ENCODE measurements at places on chromosomes 1 and 21.

- no peak for DNase-seq
These were observed 507.2 kb downstream of the LTN1 start for GRCh38 chr21:28485301-28486022.

- no peak for DNase-seq
These were observed 7.4 kb downstream of the AZIN2 start for GRCh38 chr1:33088119-33088906.

DNA sequence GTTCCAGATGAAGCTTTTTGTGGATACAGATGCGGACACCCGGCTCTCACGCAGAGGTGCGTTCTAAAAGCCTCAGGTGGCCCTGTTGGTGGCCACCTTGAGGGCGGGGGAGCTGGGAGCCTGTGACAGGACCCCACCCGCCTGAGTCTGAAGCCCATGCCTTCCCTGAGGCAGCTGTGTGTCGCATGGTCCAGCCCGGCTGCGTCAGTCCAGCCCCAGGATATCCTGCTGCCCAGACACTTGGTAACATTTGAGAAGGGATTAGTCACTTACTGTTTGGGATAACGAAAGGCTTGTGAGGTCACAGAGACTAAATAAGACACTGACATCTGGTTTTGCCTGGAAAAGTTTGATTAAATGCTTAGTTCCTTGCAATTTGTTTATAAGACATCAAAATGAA lies 68.9 kb downstream of the UCK2 start:
- no peak for DNase-seq

GRCh38 chr21:33196941-33197374 lies 32.8 kb upstream of the IFNAR2 start:
- peak; percentile 30 for DNase-seq

DNA sequence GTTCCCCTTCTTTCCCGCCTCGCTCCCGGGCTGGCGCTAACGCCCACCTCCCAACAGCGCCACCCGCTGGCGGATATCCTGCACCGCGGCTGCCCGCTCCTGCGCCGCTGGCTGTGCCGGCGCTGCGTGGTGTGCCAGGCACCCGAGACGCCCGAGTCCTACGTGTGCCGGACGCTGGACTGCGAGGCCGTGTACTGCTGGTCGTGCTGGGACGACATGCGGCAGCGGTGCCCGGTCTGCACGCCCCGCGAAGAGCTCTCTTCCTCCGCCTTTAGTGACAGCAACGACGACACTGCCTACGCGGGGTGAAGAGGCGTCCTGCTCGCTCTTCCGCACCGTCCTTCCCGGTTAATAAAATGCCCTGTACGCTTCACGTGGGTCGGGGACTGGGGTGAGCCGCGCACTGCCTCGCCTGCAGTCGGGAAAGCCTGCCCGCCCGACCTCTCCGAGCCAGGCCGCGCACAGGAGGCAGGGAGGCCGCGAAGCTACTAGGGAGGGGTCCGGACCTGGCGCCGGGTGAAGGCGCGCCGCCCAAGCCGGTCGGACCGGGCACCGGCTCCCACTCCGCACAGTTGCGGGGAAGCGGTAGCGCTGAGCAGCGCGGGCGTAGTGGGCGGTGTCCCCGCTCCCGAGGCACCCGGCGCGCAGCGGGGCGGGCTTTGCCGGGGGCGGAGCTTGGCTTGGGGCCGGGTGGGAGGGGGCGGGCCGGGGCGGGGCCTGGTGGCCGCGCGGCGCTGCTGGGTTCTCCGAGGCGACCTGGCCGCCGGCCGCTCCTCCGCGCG lies at the start of gene ADAM15:
TSS of gene ADAM15 (plus strand) at position 757 of the 782 bp plus-strand sequence. CDS start 71 bp downstream, outside the sequence.
- DNase-seq = peak; percentile 68

DNA sequence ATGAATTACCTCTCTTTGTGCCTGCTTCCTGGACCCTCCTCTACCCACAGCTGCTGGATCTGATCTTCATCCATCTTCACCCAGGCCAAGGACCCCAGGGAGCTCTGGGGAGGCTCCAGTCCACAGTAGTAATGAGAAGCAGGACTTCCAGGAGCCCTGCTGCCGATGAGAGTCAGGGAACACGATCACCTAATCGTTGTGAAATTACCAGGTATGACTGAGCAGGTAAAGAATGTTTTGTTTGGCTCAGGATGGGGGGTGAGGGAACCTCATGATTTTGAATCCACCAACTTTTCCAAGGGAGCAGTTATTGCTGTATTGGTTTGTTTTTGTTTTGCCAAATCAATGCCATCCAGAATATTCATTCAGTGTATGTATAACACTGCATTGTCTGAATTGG lies 454.0 kb downstream of the PLPP3 start:
- DNase-seq = no peak

- no peak for DNase-seq
These were observed 2.2 kb downstream of the TMEM35B start for GRCh38 chr1:34982820-34983376.

DNA sequence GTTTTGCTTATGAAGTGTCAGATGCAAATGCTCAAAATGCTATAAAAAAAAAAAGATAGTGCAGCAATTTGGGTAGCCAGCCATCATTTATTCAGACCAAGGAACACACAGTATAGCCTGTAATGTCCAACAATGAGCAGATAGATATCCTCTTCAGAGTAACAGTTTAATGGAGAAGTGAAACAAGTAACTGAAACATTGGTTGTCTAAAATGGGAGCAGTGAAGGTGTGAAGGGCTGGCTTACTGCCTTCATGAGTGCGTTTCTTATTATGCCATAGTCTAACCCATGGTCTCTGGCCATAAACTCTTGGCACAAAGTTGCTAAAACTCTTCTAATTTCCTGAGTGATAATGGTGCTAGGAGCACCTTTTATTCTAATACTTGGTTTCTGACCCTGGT lies 11.4 kb downstream of the RGS5 start:
- DNase-seq = no peak

DNA sequence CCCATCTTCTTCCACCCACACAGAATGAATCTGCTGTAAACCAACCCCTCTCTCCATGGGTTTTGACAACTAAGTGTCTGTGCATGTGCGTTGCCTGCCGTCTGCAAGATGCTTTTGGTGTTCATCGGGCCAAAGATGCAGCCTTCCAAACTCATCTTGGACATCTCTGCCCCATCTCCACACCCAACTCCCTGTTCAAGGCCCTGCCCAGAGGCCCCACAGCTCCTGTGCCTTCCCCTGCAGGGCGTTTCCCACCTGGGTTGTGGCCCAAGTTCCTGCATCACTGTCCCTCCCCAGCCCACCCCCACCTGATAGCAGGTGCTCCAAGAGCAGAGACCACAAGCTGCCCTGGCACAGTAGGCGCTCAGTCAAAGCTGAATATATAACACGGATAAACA lies 103.2 kb downstream of the BCAR3 start:
- DNase-seq = no peak

- DNase-seq = no peak
These were observed 2.0 kb upstream of the UTP25 start for GRCh38 chr1:209825591-209826434.

DNA sequence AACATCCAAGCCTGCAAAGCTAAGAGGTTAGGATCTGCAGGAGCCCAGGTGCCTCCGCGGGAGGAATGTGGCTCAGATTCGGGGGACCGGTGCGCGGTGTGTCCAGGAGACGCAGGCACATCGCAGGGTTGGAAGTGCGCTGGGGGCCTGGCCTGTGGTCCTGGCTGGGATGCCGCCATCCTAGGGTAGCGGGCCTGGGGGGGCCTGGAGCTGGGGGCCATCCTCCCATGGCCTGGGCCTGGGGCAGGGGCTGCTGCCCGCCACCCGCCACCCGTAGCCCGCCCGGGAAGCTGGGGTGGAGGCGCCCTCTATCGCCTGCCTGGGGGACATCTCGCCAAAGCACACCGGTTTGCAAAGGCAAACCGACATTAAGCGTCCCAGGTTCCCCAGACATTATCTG lies 170.6 kb upstream of the ARHGEF16 start:
- DNase-seq = no peak

DNA sequence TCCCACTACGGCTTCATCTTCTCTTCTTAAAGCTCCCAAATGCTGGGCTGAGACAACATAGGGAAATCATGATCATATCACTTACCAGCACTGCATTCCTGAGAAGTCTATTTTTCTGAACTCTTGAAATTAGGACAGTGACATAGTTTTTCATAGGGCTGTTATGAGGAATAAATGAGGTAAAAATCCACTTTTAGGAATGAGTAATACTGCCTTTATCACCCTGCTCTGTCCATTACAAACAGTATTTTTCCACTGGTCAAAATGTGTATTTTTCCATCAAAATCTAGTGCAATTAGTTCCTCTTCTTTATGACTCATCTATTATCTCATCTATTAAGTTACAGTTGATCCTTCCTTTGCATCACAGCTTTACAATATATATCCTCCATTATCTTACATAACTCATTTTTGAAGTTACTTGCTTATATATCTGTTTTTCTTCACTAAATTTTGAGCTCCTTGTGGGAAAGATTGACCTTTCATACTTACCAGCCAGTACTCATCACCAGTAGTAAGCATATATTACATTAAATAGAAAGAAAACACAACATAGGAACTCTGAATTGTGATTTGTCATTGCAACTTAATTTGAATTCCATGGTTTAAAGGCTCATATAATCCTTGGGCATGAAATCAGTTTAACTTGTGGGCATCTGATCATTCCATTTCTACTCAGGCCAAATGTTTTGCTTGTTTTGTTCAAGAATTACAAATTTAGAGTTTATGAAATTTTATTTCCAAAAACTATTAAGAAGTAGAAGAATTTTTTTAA lies 37.1 kb downstream of the PRRX1 start:
- DNase-seq = no peak

DNA sequence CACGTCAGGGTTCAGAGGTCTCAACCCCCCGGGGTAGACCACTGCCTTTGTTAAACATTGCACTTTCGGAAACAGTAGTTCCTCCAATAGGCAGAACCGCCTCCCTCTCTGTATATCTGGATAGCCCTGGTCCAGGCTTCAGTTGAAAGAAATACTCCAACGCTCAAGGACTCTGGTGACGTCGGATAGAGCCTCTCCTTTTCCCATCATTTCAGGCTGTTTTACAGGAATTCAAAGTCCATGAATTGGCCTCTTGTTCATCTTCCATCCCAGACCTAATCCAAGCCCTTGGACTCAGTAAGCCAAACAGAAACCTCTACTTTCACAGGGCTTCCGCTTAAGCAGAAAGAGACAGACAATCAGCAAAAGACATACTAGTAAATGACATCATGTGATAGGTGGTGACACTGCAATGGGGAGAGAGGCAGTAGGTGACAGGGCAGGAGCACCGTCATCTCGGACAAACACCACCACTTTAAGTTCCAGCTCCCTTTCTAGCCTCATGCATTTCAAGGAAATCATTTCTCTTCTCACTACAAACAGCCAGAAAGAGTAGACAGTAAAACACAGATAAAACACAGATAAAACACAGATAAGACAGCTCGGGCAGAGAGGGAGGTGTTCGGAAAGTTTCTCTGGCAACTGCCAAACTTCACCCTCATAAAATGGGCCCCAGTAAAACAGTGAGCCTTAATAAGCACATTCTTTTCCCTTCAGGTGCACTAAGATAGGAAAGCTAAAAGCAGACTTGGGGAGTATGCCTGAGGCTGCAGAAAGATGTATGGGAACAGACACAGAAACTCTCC lies 2.3 kb upstream of the PLA2G2A start:
- DNase-seq = no peak

DNA sequence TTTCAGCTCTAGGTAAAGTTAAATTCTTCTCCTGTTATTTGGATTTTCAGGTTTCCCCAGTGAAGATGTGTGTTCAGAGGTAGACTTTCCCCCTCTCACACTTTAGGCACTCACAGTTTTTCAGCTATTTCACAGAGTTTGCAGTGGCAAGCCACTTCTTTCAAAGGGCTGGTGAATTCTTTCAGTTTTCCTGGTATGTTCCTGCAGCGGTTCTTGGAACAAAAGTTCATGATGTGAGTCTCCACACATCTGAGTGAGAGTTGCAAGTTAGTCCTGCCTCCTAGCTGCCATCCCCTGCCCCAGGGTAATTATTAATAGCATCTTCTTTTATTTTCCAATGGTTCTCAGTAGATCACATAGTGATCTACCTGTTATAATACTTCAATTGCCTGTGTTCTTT lies 27.3 kb upstream of the CD84 start:
- no peak for DNase-seq

GRCh38 chr1:158951956-158952355 lies 20.6 kb downstream of the PYHIN1 start:
- DNase-seq = no peak

GRCh38 chr1:231507476-231508355 lies 20.8 kb upstream of the TSNAX start:
- no peak for DNase-seq

DNA sequence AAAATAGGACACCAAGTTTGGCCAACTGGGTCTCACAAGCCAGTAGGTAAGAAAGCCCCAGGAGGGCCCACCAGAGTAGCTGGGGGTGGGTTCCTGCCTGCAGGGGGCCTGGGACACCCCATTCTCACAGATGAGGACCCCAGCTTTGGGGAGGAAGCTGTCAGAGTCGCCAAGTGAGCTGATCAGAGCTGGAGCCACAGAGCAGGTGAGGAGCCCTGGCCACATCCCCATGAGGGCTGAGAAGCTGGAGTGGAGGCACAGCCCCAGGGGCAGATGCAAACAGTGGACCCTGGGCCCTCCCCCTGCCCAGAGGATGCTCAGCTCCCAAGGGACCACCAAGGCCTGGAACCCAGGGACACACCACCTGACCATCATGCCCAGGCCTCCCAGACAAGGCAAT lies 8.6 kb upstream of the ZNF670 start:
- no peak for DNase-seq

- DNase-seq = no peak
These were observed 64.3 kb downstream of the PRKAA2 start for GRCh38 chr1:56709269-56709880.

DNA sequence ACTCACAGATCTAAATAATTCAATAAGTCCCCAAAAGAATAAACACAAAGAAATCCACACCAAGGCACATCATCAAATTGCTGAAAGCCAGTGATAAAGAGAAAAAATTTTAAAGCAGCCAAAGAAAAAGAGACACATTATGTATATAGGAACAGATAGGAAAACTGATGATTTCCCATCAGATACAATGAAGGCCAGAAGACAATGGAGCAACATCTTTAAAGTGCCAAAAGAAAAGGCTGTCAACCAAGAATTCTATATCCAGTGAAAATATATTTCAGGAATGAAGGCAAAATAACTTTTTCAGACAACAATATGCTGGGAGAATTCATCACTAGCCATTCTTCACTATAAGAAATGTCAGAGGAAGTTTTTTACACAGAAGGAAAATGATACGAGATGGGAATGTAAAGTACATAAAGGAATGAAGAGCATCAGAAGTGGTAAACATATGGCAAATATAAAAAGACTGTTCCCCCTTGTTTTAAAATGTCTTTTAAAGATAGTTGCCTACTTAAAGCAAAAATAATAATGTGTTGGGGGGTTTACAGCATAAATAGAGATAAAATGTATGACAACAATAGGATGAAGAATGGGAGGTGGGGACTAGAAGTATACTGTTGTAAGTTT lies 9.4 kb upstream of the MYOG start:
- DNase-seq = no peak

DNA sequence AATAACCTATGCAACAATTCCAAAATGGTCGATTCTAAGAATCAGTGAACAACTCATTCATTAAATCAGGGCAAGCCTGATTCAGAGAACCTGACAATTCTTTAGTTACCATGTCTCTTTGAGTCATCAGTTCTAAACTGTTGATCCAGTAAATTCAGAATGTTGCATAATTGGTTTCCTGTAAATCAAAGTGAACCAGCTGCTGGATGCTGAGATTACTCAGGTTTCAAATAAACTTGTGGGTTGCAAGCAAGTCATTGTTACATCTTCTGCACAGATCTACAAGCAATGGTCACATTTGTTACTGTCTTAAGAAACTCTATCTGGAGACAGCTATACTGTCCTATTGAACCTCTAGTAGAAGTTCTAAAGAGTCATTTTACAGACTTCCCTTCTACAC lies 16.5 kb downstream of the PLA2G2D start:
- DNase-seq = no peak

GRCh38 chr1:100440075-100440809 lies 87.9 kb downstream of the CDC14A start:
- no peak for DNase-seq
